ENCODE measurements at places on chromosomes 16 and 17.

- DNase-seq = no peak
Observed at GRCh38 chr16:6446370-6446769, 886.3 kb upstream of the RBFOX1 start.

GRCh38 chr17:31663576-31663975, 195.5 kb downstream of the COPRS start:
- DNase-seq = no peak

DNA sequence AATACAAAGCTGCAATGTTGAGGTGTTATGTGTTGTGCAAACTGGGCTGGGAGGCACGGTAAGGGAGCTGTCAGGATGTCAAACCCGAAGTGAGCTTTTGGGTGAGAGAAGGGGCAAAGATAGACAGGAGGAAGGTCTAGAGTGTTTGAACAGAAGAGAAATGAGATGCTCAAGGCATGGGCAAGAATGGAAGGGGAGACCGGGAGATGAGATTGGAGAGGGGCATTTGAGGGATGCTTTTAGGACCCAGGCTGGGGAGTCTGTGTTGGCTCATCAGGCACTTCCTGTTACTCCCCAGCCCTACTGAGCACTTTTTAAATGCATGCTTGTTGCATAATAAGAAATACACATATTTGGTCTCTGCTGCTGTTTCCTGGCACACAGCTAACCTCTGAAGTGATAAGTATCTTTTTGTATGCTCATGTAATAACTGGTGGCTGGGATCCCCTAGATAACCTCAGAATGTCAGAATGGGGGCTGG, 13.7 kb downstream of the UNC45B start:
- peak; percentile 86 for DNase-seq

GRCh38 chr16:66740010-66740409, 11.4 kb downstream of the DYNC1LI2 start:
- DNase-seq = no peak

DNA sequence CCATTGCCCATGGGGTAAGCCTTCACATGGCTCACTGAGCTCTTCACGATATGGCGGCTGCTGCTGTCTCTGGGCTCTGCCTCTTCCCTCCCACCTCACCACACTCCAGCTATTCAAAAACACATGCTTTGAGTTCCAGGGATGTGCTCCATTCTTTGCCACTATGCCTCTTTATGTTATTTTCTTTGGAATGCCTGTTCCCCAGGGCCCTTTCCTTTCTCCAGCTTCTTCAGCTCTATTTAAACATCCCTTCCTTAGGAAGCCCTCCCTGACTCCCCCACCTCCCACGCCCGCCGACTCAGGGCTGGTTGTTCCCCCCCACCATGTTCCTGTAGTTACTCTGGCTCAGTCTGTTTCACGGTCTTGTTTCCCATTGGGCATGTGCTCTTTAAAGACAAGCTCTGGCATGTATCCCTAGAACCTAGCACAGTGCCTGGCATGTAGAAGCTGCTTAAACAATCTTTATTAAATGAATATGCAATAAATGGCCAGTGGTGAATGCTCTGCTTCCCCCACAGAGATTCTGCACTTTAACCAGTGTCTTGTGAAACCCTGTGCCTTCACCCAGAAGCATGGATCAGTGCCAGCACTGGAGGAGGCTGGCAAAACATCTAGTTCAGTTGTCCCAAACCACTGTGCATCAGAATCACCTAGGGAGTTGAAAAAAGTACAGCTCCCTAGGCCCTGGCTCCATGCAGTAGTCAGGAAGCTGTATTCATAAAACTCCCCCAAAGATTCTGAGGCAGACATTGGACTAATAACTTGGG, 6.9 kb downstream of the MYCBPAP start:
- no peak for DNase-seq

DNA sequence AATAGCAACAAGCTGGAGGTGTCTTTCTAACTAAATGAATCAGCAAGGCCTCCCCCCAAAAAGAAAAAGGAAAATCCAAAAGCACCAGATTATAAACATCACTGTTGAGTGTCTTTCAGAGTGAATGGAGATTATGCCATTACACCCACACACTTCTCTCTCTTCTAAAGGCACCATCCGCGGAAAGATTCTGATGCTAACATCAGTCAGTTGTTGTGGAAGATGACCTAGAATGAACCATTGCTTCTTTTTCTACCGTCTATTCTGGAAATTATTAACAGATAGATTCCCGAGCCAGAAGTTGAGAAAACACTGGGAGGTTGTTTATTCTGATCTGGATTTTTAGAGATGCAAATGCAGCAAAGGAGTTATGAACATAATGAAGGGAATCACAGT, 60.9 kb upstream of the FAM20A start:
- no peak for DNase-seq
